ENCODE measurements at places on chromosomes 11 and 22.
A peak's percentile ranks its signal among the peaks of the same experiment; 100 is the strongest.

GRCh38 chr11:80371931-80372330 is 931.1 kb upstream of the TENM4 start:
- DNase-seq = no peak

DNA sequence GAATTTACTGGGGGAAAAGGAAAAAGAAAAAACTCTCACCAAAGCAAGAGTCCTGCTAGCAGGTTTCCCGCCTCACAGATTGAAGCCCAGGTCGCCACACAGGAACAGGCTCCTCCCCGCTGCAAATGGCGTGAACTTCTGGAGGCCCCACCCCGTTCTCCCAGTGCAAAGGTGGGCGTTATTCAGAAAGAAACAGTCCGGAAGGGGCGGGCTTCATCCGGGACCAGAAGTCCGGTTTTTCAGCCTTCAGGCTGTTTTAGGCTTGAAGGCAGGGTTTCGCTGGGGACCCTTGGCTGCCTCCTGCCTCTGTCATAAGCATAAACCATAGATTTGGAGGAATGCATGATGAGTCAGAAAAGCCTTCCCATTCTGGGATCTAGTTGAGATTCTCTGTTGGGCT is 148.3 kb upstream of the POU2AF2 start:
- no peak for DNase-seq

DNA sequence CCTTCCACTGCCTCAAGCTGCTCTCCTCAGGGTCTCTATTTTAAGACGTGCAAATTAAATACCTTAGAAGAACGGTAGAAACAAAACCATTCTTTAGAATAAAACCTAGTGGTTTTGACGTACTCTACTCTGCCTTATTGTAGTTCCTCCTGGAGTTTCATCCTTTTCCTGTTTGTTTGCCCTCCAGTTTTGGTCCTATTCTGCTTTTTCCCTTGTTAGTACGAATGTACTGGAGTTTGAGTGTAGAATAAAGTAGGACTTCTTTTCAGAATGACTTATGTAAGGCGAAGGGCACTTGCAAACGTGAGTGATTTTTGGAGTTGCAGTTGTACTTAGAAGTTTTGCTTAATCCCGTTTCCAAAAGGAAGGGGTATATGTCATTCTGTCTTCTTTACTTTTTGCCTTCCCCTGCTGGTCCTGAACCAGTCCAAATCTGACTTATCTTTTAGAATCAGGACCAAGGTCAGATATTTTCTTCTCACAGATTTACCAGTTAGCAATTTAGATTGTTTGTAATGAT is 1.4 kb downstream of the SIK2 start:
- no peak for DNase-seq

- no peak for DNase-seq
These were observed 58.3 kb upstream of the VSTM5 start for GRCh38 chr11:93908689-93909088.

GRCh38 chr11:86695373-86695772 is 23.0 kb upstream of the ME3 start:
- no peak for DNase-seq

- DNase-seq = no peak
These were observed 115.9 kb downstream of the FBXO7 start for GRCh38 chr22:32590556-32590955.

DNA sequence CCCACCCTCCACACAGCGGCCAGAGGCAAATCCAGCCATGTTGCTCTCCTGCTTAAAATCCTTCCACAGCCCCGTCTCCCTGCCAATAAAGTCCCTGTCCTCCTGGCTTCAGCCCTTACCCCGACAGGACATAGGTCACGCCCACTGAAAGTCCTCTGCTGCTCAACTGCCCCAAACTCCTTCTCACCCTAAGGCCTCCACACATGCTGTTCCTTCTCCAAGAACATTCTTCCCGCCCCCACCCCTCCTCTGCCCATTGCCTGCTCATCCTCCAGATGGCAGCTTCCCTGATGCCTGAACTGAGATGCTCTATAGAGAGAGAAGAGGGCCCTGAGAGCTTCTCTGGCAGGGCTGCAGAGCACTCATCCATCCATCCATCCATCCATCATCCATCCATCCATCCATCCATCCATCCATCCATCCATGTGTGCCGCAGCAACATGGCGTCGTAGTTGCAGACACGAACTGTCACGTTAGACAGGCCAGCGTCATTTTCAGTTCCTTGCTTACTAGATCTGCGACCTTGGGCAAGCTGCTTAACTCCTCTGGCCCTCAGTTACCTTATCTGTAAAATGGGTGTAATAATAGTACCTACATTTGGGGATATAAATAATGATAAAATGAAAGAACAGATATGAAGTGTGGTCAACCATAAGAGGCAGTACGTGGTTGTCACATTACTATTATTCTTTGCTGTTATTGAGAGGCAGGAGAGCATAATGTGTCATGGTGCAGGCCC is 9.4 kb downstream of the NPTXR start:
- no peak for DNase-seq

DNA sequence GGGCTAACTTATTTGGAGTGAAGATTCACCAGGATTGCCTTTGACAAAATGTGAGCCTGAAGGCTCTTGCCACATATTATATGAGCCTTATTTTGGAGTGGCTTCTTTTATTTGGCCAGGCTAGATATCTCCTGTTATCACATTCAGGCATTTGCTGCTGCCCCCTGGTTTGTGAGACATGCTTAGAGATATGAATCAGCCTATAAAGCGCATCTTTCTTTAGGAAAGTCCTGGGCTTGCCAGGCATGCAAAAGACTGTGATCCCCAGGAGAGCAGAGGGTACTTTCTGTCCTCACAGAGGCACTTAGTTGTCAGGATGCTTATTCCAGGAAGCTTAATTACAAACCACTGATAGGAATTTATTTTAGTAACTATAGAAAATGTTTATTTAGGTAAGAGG is 333.3 kb downstream of the FAT3 start:
- DNase-seq = no peak

- no peak for DNase-seq
These were observed 1312.9 kb downstream of the FAM181B start for GRCh38 chr11:81420668-81421250.

DNA sequence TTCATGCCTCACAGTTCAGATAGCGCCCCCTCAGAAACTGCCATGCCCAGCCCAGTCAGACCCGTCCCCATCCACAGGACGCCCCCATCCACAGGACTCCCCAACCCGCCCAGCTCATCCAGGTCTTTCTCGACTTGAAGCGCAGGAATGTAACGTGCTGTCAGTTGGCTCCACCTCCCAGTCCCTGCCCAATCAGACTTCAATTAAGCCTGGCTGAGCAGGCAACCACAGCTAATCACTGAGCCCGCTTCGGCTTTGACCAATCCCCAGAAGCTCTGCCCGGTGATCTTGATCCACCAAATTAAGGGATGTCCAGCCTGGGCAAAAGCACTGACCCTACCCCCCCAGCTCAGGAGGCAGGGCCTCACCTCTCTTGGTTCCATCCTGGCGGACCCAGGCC is 10.5 kb upstream of the MFNG start:
- no peak for DNase-seq

DNA sequence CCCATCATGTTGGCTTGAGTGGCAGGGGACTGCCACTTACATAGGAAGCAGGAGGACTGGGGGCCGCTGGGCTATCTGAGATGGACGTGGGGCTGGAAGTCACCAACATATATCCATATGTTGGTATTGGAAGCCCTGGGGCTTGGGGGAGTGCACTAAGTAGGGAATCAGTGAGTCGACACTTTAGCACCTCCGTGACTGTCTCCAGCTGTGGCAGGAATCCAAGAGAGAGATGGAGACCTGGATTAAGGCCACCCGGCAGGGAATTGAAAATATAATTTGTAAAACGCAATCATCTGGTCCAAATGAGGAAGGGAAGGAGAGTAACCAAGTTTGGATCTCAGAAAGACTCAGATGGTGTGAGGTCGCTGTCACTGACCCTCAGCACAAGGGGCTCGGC is 68.4 kb downstream of the ELFN2 start:
- no peak for DNase-seq

- peak; percentile 75 for DNase-seq
These were observed 3.2 kb downstream of the CARNS1 start for GRCh38 chr11:67418476-67419281.

GRCh38 chr11:71096751-71097388 is 155.5 kb downstream of the SHANK2 start:
- no peak for DNase-seq

- no peak for DNase-seq
These were observed 22.3 kb downstream of the TMEM123 start for GRCh38 chr11:102430158-102430836.

- no peak for DNase-seq
These were observed 28.6 kb downstream of the RAB30 start for GRCh38 chr11:83042964-83043711.

DNA sequence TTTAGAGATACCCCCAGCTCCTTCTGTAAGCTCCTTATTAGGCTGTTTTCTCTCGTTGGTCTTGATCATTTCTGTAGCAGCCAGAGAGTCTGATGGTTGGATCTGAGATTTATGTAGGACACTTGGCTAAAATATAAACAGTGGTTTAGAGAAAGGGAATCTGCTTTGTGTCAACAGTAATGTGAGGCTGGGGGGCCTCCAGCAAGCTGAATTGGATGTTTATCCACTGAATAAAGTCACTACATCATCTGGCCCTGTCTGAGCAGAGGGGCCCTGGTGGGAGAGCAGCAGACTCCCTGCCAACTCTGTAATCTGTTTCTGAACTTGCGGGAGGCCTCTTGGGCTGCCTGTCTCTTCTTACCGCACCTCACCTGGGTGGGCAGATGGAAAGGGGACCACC is 328.5 kb upstream of the PLET1 start:
- no peak for DNase-seq

- DNase-seq = no peak
These were observed 283.0 kb downstream of the DDX10 start for GRCh38 chr11:108947654-108948570.

GRCh38 chr22:49627217-49628181 is 200.2 kb downstream of the BRD1 start:
- peak; percentile 33 for DNase-seq

DNA sequence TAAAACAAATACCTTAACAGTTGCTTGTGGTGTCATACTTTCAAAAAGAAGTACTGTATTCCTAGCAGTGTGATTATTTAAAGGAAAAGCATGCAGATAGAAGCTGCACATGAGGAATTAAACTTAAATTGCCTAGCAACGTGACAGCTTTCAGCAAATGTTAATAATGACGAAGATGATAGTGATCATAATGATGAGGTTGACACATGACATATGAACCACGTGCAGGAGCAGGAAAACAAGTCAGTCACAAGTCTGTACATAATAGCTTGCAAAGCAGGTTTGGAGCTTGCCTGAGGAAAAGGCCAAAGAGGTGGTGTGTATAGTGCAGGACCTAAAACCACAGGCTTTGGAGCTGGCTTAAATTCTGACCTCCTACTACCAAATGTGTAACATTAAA is 30.6 kb upstream of the PIK3C2A start:
- DNase-seq = no peak

All from cerebellum (tissue), 4 donors.